Sigmoid colon (tissue), 7 donors: ENCODE measurements at places on chromosomes 1 and 21. TPM values are rescaled to one million over a fixed set of nuclear protein-coding genes. Genes with fewer than 3 reads are reported as not detected.

GRCh38 chr1:85864727-85865126 is 156.5 kb upstream of the ZNHIT6 start:
- no peak for DNase-seq

- DNase-seq: no peak
Measured at GRCh38 chr1:192795916-192796618, 12.8 kb upstream of the RGS2 start.

- no peak for DNase-seq
Measured at GRCh38 chr21:29175408-29176134, 45.1 kb downstream of the MAP3K7CL start.

- no peak for DNase-seq
Measured at GRCh38 chr1:247824023-247824422, at the start of gene OR14A16. Gene OR14A16, minus strand, starts transcription at chr1:247824119. Its CDS starts 8,390 bp downstream, at chr1:247815729.

DNA sequence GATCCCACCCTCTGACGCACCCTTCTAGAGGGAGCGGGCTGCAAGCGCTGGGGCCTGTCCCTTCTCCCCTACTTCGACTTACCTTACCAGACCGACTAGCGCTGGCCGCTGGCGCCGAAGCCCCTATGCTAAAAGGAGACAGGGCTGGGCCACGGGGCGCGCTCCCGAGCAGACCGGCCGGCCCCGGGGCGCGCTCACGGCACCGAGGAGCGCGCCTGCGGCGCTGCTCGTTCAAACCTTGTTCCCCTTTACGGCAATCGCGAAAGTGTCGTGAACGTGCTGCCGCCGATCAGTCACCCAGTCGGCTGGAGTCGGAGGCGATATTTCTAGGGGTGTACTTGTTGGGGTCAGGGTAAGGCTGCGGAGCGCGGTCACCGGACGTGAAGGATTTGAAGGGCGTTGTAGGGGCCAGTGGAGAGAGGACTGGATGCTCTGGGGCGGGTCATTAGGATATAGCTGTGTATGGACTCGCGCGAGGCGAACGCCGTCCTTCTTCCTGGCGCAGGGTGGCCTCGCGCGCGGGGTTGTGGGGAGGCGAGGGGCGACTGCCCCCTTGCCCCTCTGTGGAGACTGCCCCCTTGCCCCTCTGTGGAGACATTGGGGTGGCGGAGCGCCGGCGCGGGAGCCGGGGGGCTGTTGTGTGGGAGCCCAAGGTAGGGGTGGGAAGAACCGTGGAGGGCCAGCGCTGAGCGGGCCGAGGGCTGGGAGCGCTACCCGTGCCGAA is at the start of the genes CEPT1 and DRAM2:
CEPT1 (plus strand) TSS at position 268 of the 724 bp plus-strand sequence. CDS start 7,492 bp downstream, outside the sequence.
DRAM2 (minus strand) TSS at position 138 of the 724 bp plus-strand sequence. CDS start 8,539 bp downstream, outside the sequence.
- DNase-seq: peak; percentile 95

DNA sequence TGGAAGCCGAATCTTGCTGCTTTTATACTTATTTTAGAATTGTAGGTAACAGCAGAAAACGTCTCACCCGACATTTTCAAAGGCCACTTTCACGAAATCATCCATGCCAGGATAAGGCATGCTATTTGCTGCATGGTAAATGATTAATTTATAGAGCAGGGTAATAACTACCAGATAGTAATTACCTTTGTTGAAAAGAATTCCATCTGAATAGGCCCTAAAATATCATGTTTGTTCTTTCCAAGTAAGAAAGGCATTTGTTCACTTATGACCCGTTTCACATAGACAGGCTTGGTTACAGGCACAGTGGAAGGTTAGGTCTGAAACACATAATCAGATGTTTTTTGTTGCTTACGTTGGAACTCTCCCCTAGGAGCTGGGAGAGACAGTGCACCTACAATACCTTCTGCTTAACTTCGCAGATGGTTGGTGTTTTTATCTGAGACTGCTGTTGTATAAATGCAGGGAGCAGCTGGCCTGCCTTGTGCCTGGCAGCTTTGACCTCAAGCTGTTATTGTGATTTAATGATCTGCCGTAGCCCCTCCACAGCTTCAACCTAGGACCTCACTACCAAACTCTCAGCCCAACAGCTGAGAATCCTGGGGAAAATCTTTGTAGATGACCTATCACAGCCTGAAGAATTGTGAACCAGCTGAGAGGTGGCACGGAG is 1.6 kb downstream of the SLC44A3 start:
- no peak for DNase-seq

- no peak for DNase-seq
Measured at GRCh38 chr1:29709704-29710280, 473.5 kb downstream of the PTPRU start.

DNA sequence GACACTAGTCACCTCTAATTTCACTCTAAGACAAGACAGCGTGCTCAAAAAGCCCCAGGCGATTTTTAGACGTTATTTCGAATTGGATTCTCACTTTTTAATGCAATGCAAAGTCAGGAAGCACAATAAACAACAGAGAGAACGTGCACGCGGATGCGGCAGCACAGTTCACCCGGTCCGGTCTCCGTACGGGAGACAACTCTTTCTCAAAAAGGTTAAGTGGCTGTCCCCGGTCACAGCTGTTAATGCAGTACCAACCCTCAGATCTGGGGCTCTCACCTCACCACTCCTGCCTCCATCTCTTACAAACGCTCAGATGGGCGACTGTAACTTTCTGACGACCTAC is 1.2 kb downstream of the HP1BP3 start:
- no peak for DNase-seq

GRCh38 chr1:33682371-33682770 is 181.5 kb upstream of the HMGB4 start:
- no peak for DNase-seq

- peak; percentile 82 for DNase-seq
Measured at GRCh38 chr21:29342363-29342957, 43.7 kb downstream of the BACH1 start.

GRCh38 chr1:100628631-100629081 is 90.7 kb downstream of the GPR88 start:
- DNase-seq: no peak

DNA sequence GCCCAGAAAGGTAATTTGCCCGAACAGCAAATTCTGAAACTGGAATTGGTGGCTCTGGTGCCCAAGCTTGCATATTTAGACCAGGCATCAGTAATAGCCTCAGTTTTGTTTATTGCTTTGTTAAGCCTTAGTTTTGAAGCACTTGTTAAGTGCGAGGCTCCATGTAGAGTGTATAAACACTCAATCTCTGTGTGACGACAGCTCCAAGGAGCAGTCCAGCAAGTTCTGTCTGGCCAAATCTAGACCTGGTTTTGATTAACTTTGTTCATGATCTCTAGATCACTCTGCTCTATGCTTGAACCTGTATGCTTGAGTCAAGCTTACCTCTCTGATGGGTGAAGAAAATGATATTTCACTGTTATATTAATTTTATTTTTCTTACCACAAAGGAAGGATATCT is 37.4 kb downstream of the DOP1B start:
- DNase-seq: no peak

DNA sequence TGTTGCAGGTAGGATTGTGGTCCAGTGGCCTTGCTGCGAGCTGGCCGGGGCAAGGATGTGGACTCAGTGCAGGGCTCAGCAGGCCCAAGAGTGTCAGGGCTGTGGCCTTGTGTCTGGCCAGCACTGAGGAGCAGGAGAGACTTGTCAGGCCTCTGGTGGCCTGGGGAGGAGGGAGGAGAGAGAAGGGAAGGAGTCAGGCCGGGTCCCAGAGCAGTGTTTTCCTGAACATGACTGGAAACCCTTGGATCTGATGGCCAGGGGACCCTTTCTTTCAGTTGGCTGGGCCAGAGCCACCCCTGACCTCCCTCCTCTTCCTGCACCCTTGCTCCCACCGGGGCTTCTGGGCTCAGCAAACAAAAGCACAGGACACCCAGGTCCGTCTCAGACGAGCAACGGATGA is 5.1 kb downstream of the IBA57 start:
- DNase-seq: peak; percentile 56

- DNase-seq: no peak
Measured at GRCh38 chr1:92315766-92316599, 17.1 kb downstream of the RPAP2 start.

DNA sequence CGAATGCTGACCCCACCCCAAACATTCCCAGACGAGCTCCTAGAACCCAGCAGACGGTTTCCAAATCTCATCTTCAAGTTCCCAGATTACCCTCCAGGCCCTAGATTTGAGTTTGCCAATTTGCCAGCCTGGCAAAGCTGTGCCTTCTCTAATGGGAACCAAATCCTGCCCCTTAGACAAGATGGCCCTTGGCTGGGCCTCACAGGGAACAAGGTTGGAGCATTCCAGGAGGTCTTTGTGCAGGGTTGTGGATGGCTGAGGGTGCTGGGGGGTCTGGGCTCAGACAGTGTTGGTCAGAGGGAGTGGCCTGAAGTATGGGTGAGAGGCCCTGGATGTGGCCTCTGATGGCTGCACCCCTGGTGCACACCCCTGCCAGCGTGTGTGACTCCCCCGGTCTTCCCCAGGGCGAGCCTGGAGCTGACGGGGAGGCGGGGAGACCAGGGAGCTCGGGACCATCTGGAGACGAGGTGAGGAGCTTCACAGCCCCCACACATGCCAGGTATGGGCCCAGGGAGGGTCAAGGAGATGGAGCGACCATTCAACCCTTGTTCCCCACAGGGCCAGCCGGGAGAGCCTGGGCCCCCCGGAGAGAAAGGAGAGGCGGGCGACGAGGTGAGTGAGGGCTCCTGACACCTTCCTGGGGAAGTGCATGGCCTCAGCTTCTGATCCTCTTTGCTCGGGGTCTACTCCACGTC is 10.2 kb downstream of the COL6A1 start:
- peak; percentile 62 for DNase-seq

DNA sequence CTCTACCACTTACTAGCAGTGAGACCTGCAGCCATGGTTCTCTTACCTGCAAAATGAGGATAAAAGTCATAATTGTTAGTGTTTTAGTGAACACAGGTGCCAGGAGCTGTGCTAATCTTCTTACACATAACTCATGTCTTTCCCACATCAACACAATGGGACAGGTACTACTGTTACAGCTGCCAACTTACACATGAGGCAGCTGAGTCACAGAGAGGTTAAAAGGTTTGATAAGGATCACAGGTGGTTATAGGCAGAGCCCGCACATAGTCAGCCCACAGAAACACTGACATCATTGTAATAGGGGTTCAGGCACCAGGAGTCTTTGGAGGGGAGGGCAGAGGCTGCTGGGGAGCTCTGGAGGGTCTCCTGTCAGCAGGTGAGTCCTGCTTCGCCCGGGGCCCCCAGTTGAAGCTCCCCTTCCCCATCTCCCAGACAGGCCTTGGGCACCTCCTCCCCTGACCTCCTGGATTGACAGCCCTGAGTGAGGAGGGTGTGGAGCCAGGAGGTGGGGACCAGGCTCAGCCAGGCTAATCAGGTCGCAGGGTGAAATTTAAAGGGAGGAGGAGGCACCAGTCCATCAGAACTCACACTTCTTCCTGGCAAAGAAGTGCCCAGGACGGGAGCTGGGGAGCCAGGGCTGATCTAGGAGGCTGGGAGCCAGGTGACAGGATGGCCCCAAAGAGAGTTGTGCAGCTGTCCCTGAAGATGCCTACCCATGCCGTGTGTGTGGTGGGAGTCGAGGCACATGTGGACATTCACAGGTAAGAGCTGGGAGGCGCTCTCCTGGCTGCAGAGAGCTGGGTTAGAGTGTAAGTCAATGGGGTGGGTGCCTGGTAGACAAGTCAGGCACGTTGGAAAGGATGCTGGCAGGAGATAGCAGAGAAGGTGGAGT is at the start of gene PADI1:
PADI1 (plus strand) TSS at position 583 of the 895 bp plus-strand sequence; CDS start at position 673, 90 bp downstream.
- DNase-seq: no peak

DNA sequence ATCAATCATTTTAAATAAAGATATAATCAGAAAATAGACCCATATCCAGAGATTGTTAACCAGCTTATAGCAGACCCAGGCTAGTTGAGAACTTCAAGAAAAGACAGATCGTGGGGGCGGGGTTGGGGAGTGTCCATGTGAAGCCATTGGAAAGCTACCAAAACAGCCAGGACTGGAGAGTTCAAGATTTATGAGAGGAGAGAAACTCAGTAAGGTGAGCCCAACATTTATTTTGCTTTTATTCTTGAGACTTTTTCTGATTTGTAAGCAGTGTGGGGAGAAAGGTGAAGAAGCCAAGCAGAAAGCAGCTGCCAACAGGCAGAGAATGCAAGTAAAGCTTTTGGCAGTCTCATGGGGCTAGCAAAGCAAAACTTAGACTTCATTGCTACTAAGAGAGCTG is 179.9 kb downstream of the VPS13D start:
- DNase-seq: peak; percentile 79

- no peak for DNase-seq
Measured at GRCh38 chr1:3675436-3675835, 23.1 kb downstream of the TP73 start.

DNA sequence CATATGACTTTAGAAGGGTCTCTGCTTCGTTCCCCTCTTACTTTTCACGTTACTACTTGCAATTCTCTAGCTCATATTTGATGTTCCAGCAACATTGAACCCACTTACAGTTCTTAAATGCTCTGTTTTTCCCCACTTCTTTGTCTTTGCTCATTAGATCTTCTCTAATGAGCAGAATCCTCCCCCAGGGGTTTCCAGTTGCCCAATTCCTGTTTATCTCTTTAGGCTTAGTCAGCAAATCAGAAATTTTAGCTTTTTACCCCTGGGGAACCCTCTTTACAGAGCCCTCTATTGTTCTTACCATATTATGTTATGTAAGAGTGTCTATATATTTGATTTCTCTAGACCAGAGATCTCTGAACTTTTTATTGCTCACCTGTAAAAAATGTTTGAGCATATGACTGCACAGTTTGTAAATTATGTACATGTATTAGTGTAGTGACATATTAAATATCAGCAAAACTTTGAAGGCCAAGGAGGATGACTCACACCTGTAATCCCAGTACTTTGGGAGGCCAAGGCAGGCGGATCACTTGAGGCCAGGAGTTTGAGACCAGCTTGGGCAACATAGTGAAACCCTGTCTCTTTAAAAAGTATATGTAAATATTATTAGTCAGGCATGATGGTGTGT is 71.4 kb downstream of the FNBP1L start:
- DNase-seq: no peak

DNA sequence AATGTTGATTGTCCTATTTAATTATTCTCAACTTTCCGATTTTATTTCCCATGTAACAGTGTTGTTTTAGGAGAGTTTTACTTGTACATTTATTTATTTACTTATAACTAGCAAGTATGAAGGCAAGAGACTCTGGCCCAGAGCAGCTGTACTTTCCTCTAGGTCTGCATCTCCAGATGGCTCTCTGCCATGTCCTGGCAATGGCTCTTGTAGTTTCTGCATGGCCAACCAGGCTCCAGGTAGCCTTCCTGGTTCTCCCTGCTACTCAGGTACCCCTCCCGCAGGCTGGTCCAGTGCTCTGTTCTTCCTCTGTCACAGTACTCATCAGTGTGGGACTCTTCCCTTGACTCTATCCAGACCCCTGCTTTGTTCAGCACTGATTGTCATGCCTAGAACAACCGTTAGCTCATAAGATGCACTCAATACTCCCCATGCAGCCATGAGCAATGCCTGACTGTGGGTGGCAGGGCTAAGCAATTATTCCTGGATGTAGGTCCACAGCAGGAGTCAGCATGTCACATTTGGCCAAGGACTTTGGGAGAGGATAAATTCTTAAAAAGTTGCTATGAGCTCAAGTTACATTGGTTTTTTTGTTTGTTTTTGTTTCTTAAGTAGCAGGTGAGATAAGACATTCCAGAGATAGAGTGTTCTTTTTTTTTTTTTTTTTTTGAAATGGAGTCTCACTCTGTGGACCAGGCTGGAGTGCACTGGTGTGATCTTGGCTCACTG is 10.9 kb upstream of the IL20 start:
- no peak for DNase-seq

GRCh38 chr1:179127163-179127895 is 45.5 kb downstream of the TOR3A start:
- DNase-seq: no peak

Gene OR2L3
- total RNA-seq: not detected

Gene PBX1
- 154 TPM for total RNA-seq

Gene PLEKHG5
- 2.5 TPM for total RNA-seq

Gene RGSL1
- total RNA-seq: not detected

Gene RCAN1
- 21.4 TPM for total RNA-seq

Gene DCST2
- 0.27 TPM for total RNA-seq

Gene GNG4
- 1.5 TPM for total RNA-seq
